ENCODE measurements at places on chromosomes 4 and X.

DNA sequence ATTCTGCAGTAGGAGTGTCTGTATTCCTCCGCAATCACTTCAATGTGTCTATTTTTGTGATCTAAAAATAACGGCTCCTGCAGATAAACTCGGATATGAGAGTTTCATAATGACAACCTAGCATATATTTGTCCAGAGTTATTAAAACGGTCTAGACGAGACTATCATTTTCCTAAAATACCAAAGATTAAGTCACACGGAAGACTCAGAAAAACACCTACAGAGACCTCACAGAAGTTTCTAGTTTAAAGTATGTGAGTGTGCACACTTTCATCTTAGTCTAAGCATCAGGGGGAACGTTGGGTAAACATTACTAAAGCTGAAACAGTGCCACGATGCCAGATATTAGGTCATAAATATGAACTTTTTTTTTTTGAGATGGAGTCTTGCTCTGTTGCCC, 156.9 kb downstream of the AFAP1 start:
- no peak for DNase-seq

- no peak for DNase-seq
Measured at GRCh38 chrX:123990602-123991001, 29.1 kb downstream of the STAG2 start.

DNA sequence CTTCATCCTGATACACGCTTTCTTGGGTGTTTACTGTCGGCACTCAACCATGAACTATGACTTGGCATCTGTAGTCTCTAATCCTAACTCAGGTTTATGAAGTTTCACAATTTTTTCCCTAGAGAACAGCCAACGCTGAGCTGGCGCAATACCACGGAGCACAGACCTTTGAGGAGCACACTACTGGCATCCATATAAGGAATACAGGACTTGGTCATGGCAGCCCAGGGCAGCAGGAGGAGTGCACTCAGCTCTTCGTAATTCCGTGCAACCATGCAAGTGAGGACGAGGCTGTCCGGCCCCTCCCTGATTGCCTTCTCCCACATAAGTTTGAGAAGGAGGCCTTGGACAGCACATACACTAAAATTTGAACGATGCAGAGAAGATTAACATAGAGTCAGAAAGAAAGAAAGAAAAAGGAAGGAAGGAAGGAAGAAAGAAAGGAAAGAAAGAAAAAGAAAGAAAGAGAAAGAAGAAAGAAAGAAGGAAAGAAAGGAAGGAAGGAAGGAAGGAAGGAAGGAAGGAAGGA, 41.0 kb upstream of the PDLIM5 start:
- no peak for DNase-seq

GRCh38 chrX:22300130-22300529, 27.4 kb downstream of the CBLL2 start:
- no peak for DNase-seq

DNA sequence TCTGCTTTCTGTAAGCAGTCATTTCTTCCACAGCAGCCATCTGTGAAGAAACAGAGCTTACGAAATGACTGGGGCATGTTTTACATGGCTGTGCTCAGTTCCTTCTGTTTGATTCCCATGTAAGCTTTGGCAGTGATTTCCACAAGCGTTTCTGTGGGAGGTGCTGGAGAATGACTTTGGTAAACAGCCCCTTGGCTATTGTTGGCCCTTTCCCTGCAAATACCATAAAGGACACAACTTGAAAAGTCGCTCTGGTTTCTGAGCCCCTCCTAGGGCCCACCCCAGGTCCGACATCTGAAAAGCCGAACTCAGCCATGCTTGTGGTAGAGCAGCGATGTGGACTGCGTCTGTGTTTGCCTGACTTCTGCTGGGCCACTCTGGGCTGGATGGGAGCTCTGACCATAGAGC, 3.7 kb downstream of the LIMCH1 start:
- DNase-seq = no peak

DNA sequence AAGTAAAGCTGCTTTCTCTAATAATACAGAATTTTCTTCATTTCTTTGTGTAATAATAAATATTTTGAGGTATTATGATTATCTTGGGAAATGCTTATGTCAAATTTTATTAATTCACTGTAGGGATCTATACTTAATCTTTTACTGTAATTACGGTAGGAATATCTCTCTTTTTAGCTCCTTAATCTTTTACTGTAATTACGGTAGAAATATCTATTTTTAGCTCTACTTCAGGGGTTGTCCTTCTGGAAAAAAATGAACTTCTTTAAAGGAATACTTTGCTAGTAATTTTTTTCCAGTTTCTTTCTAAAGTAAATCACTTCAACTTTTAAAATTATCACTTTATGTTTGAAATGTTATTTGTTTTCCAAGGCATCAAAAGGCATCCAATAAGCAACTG, 2229.4 kb upstream of the AGA start:
- no peak for DNase-seq

- DNase-seq = no peak
Measured at GRCh38 chr4:7857238-7857701, 82.4 kb downstream of the AFAP1 start.

GRCh38 chrX:104435249-104435648, 130.8 kb upstream of the IL1RAPL2 start:
- no peak for DNase-seq

DNA sequence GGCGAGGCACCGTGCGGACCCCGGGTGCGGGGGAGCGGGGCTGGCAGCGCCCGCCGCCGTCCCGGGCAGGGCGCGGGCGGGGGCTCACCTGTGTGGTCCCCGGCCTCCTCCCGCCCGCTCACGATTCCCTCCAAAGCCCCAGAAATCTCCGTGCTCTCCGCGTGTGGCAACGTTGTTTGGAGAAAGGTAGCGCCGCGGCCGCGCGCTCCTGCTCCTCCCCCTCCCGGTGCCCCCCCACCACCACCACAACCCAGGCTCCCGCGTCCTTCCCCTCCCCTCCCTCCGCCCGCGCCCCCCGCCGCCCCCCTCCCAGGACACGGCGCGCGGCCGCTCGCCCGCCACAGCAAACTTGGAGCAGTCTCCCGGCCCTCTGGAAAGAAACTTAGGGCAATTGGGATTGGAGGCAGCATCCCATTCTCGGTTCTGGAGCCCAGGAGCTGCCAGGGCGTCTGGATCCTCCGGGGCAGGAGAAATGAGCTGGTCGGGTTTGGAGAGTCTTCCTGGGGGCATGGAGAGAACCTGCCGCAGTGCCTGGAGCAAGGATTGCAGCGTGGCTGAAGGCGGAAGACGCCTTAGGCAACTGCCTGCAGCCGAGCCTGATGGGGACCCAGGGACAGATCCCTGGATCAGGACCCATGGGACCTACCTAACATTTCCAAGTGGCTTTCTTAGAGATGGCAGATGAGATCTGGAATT, 855 bp downstream of the KLF3 start:
- DNase-seq = no peak

DNA sequence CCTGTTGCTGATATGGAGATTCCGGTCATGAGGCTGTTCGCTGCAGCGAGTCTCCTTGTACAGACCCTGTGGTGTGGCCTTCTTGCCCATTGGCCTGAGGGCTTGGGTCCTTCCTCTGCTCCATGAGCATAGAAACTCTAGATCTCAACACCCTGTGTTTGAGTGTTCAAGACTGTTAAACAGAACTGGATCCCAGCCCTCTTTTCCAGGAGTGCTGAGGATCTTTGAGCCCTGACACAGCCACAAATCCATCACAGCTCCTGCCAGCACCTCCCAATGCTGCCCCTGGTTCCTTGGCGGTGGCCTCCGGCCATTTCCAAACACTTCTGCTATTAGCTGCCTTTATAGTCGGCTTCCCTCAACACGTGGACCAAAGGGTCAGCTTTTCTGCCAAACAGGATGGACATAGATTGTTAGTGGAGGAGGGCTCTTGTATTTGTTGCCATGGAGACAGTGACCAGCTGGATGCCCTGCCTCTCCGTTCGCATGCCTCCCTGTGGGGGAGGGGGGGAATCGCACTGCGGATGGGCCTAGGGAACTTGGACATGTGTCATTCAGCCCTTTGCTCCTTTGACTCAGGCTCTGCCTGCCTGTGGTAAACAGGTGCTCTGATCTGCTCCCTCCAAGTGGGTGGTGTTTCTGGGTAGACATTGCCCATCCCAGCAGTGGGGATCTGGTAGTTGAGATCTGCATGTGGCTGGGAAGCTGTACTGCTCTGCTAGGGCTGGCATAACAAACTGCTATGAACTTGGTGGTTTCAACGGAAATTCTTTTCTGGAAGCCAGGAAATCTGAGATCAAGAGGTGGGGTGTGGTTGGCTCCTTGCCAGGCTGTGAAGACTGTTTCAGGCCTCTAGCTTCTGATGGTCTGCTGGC, 6.9 kb upstream of the WDR1 start:
- no peak for DNase-seq

GRCh38 chr4:167767281-167767680, 325.1 kb upstream of the ANXA10 start:
- DNase-seq = no peak

DNA sequence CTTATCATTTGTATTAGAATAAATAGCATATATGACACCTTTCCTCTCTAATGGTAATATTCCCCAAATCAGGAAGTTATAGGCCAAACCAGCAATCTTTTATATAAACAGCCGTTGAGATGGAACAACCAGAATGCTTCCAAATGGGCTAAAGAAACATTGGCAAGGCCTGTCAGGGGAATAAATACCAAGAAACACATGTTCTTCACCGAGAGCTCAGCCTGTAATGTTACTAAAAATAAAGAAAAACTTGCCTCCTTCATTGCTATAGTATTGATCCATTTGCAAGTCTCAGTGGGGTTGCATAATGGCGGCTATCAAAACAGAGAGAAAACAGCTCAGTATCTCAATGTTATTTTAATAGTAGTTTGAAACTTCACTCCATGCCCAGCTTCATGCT, 104.9 kb downstream of the FAM13A start:
- DNase-seq = no peak

GRCh38 chr4:29708473-29708872, 1011.7 kb upstream of the PCDH7 start:
- DNase-seq = no peak

GRCh38 chr4:635851-636627, 10.7 kb downstream of the PDE6B start:
- DNase-seq = no peak

- no peak for DNase-seq
Measured at GRCh38 chrX:48459483-48459882, 10.6 kb downstream of the SLC38A5 start.

- no peak for DNase-seq
Measured at GRCh38 chrX:138018145-138018799, 452.3 kb downstream of the ZIC3 start.

GRCh38 chr4:183356931-183357675, 34.9 kb upstream of the CLDN24 start:
- DNase-seq = no peak

GRCh38 chr4:172983014-172983413, 185.6 kb upstream of the GALNT7 start:
- DNase-seq = no peak

- DNase-seq = no peak
Measured at GRCh38 chr4:155582971-155583437, 83.6 kb upstream of the GUCY1A1 start.

- DNase-seq = no peak
Measured at GRCh38 chrX:27903960-27904359, 77.3 kb downstream of the DCAF8L1 start.

DNA sequence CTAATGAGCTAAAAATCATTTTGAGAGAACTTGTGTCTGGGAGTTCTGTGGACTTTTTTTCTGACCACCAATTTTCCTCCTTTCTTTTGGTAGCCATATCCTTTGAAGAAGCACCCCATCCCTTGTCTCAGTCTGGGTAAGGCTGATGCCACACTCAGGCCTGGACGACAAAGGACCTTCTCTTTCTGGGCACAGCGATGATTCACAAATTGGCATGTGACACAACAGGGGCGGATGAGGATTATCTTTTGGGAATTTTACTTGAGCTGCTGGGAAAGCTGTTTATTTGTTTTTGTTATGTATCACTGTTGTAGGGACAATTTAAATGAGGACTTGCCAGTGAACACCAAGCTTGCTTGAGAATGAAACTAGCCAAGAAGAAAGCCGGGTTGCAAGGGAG, 233.4 kb upstream of the HAND2 start:
- no peak for DNase-seq

GRCh38 chrX:146238173-146238572, 420.5 kb downstream of the SLITRK2 start:
- DNase-seq = no peak

DNA sequence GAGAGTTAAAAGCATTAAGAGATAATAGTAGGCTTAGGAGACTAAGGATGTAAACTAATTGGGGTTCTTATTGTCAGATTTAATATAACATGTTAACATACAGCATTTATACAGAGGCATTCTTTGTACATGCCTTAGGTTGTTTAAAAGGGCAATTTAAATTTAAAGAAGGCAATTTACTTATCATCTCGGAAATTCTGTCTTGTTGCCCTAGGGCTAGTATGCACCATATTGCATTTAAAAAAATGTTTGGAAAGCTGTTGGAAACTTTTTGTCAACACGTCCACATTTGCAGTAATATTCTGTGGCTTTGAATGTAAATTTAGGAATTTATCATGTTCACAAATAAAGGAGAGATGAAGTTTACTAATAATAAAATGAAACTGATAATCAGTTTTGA, 25.5 kb downstream of the GALNT7 start:
- no peak for DNase-seq

DNA sequence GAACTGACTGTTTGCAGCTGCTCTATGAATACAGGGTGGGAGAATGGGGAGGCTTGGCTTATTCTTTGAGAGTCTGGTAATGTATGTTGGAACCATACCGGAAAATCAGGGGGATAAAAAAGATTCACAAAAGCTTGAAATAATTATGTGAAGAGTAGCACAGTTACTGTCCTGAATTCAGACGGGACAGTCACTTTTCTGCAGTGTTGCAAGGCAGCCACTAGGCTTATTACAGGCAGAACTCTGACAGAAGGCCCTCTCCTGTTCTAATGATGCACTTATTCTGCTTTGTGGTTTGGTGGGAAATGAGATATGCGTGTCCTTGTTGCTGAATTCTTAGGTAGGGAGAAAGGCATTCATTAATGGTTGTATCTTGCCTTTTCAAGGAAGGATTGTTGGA, 37.2 kb downstream of the GUCY1B1 start:
- no peak for DNase-seq

GRCh38 chrX:17377795-17378194, 2.8 kb downstream of the NHS start:
- DNase-seq = no peak

- peak; percentile 27 for DNase-seq
Measured at GRCh38 chr4:165378745-165379677, at the start of gene CPE. Gene CPE, plus strand, starts transcription at chr4:165379008. Its CDS starts 214 bp downstream, at chr4:165379222.
